ENCODE measurements at places on chromosomes 1 and 21.

DNA sequence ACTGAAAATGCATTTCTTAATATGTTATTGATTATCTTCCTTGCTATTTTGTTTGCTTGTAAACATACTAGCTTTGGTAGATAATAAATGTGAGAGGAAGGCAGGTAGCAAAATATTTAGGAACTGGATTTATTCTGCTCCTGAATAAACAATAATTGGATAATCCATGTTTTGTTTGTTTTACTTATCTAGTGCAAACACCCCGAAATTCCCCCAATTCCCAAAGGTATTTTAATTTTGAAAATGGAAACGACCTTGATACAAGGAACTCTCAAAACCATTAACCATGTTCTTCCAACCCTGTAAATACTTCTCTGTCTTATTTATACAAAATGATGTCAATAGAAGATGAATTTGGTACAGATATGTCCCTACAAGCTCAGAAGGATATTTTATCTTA, 3.0 kb downstream of the USH2A start:
- no peak for DNase-seq

- DNase-seq: no peak
Observed at GRCh38 chr1:75165264-75165663, 31.1 kb downstream of the LHX8 start.

- no peak for DNase-seq
Observed at GRCh38 chr1:167995038-167995437, 58.2 kb upstream of the MPC2 start.

- no peak for DNase-seq
Observed at GRCh38 chr1:25945761-25946160, 39.5 kb upstream of the STMN1 start.

DNA sequence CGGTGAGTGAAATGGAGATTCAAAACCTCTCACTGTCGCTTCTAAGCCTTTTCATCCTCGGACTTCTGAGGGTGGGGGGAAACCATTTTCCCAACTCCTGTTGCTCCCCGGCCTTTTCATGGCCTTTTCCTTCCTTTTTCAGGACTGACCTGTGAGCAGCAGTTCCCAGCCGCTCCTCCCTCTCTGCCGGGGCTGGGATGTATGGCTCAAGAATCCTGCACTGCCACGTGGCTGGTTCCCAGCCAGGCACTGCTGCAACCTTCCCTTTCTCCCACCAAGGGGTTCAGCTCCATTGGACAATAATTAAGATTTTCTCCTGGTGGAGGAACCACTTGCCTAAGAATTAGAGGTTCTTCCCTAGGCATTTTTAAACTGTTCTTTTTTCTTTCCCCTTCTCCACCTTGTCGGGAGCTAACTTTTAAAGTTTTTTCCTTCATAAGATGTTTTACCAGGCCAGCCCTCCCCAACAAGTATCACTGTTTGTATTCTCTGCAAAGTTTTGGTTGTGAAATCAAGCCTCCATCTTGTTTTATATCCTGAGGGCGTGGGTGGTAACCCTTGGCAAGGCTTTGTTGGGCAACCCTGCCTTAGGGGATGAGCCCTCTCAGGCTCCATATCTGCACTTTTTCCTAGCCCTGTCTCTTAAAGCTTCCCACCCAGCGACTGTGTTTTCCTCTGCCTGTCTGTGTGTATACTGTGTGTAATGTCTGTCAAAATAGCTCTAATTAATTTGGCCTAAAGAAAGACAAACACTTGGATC, 1166.6 kb upstream of the ADGRL2 start:
- DNase-seq: no peak

DNA sequence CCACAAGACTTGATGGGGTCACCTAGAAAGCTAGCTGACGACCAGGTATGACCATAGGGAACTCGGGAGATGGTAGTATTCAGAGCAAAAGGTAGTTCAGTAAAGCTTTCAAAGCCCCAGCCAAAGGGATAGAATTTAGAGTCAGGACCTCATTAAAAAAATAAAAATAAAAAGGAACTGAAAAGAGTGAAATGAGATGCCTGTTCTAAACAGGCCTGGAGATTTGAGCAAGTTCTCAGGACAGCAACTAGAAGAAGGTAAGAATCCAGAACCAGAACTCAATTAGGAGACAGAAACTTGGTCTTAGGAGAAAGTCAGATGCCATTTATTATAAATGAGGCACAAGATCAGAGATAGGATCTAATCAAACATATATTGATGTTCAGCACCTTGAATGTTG, 265.5 kb upstream of the CACYBP start:
- no peak for DNase-seq

DNA sequence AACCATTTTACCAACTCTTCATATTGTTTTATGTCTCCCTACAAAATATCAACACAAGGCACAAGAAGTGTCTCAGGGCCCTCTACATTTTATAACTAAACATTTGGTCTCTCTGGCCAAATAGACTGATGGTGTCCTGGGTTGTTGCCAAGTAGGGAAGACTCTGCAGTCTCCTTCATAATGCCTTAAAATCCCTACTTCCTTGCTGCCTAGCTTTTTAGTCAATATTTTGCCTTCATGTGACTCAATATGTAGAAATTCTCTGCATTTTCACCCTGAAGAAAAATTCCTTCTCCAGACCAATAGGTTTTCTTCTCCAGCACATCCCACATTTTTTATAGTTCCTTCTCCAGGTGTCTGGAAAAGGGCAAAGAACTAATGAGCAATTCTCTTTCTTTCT, 72.6 kb upstream of the IPO9 start:
- DNase-seq: no peak

DNA sequence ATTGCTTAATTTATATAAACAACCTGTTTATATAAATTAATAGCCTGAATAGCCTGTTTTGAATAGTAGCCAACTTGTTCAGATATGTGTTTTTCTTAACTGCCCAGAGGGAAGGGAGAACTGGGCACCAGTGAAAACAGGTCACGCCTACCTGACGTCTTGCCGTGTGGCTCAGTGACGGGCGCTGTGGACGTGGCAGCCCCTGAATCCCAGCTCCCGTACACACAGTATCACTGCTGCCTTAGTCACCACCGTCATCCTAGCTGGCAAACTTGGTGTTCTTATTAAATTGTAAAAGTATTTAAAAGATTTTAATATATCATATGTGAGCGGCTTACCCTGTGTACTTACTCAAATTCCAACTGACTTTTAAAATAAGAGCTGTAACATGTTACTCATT, 35.4 kb upstream of the TRAPPC10 start:
- no peak for DNase-seq

- no peak for DNase-seq
Observed at GRCh38 chr1:111725192-111725591, 14.0 kb downstream of the INKA2 start.

- no peak for DNase-seq
Observed at GRCh38 chr21:27561116-27561515, 594.2 kb upstream of the ADAMTS5 start.

DNA sequence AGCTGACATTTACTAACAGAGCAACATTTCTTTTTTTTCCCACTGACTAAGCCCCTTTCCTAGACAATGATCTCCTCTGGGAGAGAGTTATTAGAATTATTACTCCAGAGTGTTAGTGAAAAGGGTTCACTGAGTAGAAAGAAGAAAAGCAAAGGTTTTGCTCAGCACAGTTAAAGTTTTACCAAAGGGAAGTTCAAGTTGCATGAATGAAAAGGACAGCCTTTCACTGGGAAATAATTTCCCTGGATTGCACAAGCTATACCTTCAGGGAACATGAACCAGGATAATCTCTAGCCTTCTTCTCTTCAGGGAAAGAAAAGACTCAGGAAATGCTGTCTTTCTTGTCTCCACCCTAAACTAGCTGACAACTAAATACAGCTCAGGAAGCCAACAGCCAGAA, 71.4 kb upstream of the ESRRG start:
- DNase-seq: no peak

- no peak for DNase-seq
Observed at GRCh38 chr1:183282101-183282855, 96.2 kb downstream of the LAMC2 start.

- no peak for DNase-seq
Observed at GRCh38 chr1:5220821-5221220, 566.4 kb downstream of the AJAP1 start.

DNA sequence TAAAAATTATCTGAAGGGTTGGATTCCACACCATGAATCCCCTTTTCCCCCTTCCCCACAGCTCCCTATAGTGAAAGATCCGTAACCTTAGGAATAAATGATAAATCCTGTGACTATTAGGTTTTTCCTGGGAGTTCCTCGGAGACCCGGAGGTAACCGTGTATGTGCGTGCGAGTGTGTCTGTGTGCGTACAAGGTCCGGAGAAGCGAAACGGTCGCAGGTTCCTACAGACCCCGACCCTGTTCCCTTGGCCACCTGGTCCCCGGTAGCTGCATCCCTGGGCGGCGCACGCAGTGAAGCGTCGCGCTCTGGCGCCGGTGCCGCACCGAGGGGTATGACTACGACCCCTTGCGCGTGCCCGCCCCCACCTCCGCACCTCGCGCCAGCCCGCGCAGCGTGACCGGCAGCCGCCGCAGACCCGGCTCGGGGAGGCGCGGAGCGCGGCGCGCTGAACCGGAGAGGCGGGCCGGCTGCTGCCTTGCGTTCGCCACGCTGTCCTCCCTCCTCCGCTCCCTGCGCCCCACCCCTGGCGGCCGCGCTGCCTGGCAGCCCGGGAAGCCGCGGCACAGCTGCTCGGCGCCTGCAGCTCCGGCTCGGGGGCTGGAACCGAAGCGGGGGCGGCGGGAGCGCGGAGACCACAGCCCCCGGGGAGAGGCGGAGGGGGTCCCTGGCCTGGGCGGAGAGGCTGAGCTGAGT, at the start of gene AK5:
Gene AK5, plus strand, starts transcription at position 529 of the 696 bp plus-strand sequence. CDS start 295 bp downstream, outside the sequence.
- DNase-seq: peak; percentile 68

DNA sequence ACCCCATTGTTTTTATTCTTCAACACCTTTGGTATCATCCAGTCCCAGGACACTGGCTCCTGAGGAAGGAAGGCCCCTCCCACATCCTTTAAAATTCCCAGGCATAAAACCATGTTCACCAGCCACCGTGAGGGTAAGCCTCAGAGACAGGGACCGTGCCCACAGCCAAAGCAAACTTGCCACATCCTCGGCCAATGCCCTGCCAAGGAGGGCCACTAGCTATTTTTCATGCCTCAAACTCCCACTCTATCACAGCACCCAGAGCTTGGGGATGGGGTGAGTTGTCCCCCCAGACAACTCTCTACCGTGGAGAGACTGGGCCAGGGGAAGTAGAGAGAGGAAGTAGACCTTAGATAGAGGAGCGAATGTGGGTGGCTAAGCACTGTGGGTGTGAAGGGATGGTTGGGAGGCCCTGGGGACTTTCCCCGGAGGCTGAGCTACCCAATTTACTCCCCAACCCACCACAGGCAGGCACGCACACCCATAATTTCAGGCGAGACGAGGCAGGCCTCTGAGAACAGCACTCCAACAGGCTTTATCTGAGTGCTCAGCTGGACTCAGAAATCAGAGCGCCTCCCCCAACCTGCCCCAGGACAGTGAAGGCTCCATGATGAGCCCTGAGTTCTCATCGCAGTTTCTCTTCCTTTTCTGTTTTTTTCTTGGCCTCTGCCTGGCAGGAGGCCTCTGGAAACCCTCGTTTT, 15.9 kb upstream of the BTG2 start:
- DNase-seq: peak; percentile 88

GRCh38 chr1:186982116-186982515, 153.4 kb downstream of the PLA2G4A start:
- DNase-seq: no peak

DNA sequence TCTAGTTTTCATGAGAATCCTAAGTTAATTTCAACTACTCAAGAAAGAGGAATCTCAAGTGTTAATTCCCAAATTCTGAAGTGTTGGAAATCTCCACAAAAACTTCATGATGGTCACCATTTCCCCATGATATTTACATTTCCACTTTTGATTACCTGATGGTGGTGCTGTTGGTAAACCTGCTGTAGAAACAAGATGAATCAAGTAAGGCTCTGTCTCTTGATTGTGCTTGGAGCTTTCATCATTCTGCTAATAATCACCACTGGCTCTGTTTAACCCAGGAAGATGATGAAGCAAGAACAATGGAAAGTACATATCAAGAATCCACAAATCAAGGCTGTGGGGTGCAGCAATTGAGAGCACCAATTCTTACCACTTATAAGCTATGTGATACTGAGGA, 77.8 kb downstream of the C4BPA start:
- DNase-seq: no peak

DNA sequence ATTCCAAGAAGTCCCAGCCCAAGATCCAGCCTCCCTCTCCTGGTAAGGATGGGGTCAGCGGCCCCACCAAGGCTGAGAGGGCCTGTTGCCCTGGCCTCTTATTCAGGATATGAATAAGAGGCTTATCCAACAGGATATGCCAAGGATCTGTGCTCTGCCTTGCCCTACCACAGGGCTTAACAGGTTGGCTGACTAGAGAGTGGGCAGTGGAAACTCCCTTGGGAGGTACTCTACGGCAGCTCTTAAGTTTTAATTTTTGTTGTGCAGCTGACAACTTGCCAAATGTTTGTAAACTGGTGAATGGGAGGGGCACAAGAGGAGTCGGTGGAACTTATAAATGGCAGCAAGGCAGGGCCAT, 16.5 kb upstream of the PIGV start:
- DNase-seq: no peak

DNA sequence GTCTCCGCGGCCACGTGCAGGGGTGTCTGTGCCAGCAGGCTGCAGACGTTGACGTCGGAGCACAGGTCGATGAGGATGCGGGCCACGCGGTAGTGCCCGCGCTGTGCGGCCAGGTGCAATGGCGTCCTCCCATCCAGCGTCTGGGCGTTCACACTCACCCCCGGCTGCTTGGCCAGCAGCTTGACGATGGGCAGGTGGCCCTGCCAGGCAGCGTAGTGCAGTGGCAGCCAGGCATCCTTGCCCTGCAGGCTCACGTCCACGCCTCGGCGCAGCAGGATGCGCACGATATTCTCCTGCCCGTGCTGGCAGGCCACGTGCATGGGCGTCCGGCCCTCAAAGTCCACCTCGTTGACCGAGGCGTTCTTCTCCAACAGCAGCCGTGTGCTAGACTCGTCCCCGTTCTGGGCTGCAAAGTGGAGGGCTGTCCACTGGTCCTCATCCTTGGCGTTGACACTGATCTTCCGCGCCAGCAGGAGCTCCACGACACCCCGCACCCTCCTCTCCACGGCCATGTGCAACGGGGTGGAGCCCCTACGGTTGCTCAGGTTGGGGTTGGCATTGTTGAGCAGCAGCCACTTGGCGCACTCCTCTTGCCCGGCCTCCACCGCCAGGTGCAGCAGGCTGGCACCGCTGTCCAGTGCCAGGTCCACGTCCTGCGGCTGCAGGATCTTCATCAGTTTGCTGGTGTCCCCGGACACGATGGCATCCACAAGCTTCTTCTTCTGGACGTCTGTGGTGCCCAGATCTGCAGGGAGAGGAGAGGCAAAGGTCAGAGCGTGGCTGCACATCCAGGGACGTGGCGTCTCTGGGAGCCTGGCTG, 25.4 kb downstream of the RIPK4 start:
- no peak for DNase-seq

DNA sequence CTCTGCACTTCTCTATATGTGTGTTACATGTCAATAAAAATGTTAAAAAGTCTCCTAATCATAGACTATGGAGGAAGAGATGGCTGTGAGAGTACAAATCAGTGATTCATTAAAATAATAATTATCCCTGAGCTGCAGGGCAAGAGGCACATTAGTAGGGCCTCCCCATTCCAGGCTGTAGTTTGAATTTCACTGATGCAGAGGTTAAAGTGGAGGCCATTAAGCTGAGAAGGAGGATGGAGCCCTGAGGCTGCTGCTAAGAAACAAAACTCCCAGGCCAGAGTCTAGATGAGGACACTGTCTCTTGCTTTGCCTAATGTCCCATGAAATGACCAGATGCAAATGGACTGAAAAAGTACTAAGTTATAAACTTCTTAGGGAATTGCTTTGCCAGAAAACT, 89.1 kb upstream of the WDR26 start:
- DNase-seq: no peak

Data from CD4-positive, alpha-beta T cell treated with Interleukin-17A for 4 hours (primary cell).